Activated CD4-positive, alpha-beta T cell treated with anti-CD3 and anti-CD28 coated beads, Interleukin-2, amount 50 U/mL, for 1 hour (primary cell): ENCODE measurements at places on chromosomes 1 and 21.

GRCh38 chr1:93344886-93345632, 648 bp upstream of the DR1 start:
- no peak for DNase-seq

GRCh38 chr1:44408212-44408582, 3.1 kb downstream of the RNF220 start:
- DNase-seq = no peak

DNA sequence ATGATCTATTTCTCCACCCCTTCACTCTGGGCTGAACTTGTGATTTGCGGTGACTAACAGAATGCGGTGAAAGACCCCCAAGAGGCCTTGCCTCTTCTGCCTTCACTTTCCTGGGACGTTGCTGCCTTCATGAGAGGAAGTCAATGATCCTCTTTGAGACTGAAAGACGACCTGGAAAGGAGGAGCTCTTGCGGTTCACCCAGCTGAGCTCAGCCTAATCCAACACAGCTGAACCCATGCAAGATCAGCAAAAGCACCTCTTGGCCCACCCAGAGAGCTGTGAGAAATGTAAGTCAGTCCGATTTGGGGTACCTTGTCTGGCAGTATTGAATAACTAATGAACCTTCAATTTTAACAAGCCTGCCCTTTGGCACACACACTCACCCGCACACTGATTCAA, 767.4 kb upstream of the TPTE start:
- DNase-seq = no peak

GRCh38 chr21:32256873-32257620, 21.8 kb downstream of the MIS18A start:
- DNase-seq = no peak

DNA sequence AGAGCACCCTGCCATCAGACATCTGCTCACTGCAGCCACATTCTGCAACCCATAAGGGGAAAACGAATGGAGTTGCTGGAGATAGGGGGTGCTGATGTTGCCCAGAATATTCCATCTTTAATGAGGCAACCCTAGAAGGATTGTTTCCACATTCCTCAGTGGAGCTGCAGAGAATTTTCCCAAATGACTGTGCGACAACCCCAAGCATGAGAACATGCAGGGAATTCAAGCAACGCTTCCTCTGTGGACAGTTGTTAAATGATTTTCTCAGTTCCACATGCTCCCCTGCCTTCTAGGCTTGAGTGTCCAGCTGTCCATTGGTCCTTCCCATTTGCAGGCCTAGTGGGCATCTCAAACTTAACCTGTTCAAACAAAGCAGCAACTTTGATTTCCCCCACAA, 20.5 kb upstream of the UBL4B start:
- DNase-seq = no peak

DNA sequence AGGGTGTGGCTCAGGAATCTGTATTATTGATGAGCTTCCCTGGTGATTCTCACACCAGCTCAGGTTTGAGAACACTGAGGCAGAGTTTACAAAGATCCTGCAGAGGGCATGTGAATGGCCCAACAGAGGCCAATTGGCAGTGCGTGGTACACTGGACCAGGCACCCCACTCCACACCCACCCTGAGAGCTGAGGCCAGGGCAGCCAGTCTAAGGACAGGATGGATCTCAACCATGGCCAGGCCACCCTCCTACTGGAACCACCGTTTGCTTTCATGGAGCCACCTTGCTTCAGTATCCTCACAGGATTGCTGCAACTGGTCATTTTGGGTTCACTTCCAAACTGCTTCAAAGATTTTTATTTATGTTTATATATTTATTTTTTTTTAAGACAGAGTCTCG, 7.3 kb upstream of the RASSF5 start:
- DNase-seq = no peak

DNA sequence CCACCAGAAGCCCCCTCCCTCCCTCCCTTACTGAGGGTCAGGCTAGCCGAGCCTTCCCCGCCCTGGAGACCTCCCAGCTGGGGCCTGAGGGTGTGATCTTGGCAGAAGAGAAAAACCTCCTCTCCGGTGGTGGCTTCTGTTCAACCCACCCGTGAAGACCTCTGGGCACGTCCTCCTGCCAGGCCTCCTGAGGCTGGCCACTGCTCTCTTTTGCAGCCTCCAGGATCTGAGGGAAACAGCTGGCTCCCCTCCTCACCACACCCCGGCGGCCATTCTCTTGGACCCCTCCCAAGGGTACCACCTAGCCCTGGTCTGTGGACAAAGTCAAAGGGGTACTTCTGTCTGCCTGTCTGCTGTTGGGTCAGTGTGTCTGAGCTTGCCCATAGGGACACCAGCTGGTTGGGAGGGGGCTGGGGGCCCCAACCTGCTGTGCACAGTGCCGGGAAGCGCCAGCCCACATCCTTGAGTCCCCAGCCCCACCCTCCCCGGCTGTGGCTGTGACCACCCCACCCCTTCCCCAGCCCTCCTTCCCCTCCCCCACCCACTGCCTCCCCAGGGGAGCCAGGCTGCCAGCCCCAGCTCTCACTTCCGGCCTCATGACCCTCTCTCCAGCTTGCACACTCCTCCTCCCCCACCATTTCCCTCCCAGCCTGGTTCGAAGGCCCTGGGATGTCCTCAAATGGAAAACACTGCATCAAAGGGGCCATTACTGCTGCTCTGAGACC, 48.1 kb downstream of the AHDC1 start:
- DNase-seq = no peak

DNA sequence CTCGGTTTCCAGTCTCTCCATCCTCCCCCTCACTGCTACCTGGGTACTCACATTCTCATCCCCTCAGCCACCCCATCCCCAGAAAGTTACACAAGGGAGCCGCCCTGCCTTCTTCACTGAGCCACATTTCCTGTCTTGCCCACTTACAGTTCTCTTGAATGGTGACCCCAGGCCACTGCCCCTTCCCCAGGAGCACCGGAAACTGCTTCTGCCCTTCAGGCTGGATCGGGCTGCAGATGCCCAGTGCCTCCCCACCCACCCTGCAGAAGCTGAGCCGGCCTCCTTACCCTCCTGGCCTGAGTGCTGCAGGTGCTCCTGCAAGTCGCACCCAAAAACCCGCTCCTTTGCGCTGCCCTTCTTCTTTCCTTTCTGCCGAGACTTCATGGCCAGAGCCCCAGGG, 450 bp downstream of the ARHGAP30 start:
- no peak for DNase-seq

DNA sequence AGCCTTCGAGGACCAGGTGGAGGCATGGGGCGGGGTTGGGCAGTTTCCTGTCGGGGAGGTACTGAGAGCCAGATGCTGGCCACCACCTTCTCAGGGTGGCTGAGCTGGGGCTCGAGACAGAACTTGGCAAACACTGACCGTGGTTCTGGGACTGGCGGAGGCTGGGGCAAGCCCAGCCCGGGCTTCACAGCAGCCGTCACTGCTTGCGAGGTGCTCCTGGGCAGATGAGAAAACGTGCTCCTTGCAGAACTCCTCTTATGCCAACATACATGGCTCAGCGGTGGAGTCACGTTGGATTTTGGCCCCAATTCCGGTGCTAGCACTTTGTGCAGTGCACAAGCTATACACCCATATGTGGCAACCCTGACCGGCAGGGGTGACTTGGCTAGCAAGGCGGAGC, 69.2 kb downstream of the RUNX3 start:
- no peak for DNase-seq

DNA sequence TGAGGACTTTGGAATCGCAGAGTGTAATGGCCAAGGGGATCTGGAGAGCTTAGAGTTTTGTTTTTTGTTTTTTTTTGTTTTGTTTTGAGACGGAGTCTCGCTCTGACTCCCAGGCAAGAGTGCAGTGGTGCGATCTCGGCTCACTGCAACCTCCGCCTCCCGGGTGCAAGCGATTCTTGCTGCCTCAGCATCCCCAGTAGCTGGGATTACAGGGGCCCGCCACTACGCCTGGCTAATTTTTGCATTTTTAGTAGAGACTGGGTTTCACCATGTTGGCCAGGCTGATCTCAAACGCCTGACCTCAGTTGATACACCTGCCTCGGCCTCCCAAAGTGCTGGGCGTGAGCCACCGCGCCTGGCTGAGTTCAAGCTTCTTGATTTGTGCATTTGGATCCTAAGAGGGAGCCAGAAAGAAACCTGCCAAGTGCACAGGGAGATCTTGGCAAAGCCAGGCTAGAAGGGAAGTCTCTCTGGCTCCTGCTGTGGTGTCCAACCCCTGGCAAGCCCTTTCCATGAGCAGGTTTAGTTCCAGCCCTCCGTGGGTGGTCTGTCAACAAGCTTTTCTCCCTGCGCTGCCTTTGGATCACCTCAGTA, 852 bp downstream of the FAAH start:
- no peak for DNase-seq

GRCh38 chr1:193189442-193190095, 3.2 kb upstream of the B3GALT2 start:
- DNase-seq = no peak

- DNase-seq = no peak
Observed at GRCh38 chr1:220921498-220921897, 42.3 kb downstream of the HLX start.

DNA sequence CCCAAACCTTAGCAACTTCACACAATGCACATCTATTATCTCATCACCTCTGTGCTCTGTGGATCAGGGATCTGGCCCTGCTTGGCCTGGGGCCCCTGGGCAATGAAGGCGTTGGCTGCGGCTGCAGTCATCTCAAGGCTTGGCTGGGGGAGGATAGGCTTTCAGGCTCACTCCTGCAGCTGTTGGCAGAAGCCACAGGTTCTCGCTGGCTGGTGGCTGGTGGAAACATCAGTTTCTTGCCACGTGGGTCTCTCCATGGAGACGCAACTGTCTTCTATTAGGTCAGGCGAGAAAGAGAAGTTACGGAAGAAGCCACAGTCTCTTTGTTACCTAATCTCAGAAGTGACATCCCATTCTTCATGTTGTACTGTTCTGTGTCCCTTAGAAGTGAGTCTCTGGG, 3.6 kb upstream of the NPPA start:
- no peak for DNase-seq

DNA sequence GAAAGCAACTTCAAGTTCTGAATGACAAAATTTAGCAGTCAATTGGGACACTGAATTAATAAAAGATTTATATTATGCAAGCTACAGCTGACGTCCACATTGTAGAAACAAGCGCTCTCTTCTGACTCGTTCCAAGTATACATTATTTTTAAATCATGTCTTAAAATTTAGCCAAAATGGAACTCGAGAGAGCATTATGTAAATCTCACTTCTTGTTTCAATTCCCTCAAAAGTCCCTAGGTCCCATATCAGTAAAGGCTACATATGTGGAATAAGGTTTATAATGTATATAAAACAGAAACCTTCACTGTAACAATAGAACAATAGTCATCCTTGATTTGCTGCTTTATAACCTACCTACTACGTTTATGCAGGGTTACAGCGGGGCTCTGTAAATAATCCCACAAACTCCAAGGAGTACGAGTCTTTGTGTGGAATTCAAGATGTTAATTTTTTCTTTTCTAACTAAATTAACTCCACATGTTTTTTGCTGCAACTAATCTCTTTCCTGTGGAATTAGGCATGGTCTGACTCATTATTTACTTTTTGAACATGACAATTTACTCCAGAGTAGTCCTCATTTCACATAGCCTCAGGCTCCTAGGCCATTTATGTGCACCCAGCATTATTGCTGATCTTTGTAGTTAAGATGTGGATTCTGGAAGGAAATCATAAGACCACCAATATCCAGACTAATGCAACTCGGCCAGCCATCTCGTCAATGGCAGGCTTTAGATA, 785.1 kb downstream of the LTN1 start:
- DNase-seq = no peak

GRCh38 chr1:213194855-213195254, 143.8 kb downstream of the RPS6KC1 start:
- DNase-seq = no peak

DNA sequence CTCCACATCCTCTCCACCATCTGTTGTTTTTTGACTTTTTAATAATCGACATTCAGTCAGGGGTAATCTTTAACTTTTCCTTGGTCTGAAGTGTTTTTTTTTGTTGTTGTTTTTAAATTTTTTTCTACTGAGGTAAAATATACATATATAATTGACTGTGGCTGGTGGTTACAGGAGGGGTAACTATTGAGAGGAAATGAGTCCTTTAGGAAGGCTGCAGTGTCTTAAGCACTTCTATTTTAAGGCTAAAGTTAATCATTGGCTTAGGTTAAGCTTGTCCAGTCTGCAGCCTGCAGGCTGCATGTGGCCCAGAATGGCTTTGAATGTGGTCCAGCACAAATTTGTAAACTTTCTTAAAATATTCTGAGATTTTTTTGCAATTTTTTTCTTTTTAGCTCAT, 172.5 kb downstream of the CTH start:
- no peak for DNase-seq
